ENCODE measurements at places on chromosomes 13 and 19. TPM values are rescaled to one million over a fixed set of nuclear protein-coding genes. Genes with fewer than 3 reads are reported as not detected.
A peak's percentile ranks its signal among the peaks of the same experiment; 100 is the strongest.

- no peak for DNase-seq
These were observed 188.8 kb downstream of the POSTN start for GRCh38 chr13:37409756-37410155.

KISS1R gene
- 0.77 TPM for total RNA-seq

RNF113B gene
- total RNA-seq: not detected

GRCh38 chr13:51870616-51871015 lies 8.8 kb downstream of the CCDC70 start:
- DNase-seq: no peak

DNA sequence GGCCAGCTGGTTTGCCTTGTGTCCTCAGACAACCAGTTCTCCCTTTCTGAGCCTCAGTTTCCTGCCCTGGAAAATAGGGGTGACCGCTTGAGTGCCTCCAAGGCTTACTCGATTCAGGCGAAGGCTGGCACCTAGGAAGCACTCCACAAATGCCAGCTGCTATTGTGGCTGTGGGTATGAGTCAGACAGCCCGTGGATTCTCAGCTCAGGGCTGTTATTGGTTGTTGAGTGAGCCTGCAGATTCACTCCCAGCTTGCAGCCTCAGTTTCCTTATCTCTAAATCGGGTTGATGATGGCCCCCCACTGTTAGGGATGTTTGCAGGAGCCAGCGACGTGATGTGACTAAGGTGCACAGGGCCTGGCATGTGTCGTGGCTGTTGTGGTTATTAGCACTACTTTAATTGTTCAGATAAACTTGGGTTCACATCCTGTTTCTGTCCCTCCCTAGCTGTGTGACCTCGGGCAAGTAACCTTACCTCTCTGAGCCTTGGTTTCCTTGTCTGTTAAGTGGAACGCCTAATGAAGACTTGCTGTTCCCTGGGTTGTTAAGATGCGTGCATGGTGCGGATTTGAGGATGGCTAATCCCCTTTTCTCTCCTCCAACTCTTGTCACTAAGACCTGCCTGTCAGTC lies 2.4 kb downstream of the MARK4 start:
- DNase-seq: no peak

DNA sequence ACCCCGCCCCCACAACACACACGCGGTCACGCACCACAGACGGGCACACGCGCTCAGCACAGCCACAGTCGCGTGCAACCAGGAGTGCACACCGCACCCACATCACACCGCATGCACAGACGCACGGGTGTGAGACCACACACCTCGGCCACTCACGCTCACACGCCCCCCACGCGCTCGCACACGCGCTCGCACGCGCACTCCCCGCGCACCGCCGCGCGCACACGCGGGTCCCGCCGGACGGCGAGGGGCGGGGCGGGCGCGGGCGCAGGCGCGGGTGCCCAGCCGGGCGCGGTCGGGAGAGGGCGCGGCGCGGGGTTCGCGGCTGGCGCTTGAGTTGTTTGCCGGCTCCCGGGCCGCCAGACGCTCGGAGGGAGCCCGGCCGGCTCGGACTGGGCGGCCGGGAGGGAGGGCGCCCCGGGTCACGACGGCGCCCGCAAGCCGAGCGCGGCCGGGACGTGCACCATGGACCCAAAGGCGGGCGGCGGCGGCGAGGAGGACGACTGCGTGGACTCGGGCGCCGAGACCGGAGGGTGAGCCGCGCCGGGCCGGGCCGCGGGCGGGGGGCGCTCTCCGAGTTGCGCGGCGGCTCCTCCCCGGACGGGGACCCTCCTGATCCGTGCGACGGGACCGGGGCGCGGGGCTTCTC lies at the start of gene FAM124A:
Gene FAM124A, plus strand, starts transcription at position 362 of the 649 bp plus-strand sequence. Its CDS starts 104 bp downstream, at position 466.
- peak; percentile 91 for DNase-seq

- DNase-seq: no peak
These were observed 1024.0 kb upstream of the PCDH9 start for GRCh38 chr13:68254151-68254550.

DNA sequence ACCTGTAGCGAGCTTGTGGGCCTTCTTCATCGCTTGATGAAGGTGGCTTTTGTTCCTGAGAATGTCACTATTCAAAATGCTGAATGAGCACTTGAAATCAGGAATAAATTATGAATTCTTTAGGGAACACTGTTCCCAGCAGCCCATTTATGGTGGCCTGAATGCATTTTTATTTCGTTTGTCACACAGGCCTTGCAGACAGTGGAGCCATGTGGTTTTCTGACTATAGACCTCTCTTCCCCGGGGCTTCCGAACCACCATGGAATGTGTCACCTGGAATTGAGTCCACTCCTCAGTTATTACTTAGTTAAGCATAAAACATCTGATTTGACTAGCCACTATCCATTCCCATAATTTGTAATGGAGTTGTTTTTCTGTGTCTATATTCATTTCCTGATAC lies 396.9 kb downstream of the IRS2 start:
- no peak for DNase-seq

DNA sequence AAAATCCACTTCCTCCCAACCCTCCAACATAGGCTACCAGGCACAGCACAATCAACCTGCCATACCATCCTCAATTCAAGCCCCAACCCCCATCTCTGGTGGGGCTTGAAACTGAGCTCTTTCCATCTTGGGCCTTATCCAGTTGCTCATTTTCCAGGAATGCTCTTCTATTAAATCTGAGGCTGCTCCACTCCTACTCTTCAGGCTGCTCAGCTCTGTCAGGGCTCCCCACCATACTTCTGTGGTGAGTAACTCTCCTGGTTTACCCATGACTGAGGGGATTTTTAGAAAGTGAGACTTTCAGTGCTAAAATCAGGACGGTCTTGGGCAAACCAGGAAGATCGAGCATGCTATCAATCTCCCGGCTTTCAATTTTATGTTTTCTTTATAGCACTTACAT lies 512.8 kb downstream of the LMO7 start:
- DNase-seq: no peak

LRP3 gene
- 7.5 TPM for total RNA-seq

DACH1 gene
- 18.6 TPM for total RNA-seq

GRCh38 chr19:39444598-39445195 lies 685 bp upstream of the SUPT5H start:
- no peak for DNase-seq

- DNase-seq: no peak
These were observed 7.2 kb downstream of the ABCA7 start for GRCh38 chr19:1046836-1047695.

CYP4F12 gene
- total RNA-seq: not detected

DNA sequence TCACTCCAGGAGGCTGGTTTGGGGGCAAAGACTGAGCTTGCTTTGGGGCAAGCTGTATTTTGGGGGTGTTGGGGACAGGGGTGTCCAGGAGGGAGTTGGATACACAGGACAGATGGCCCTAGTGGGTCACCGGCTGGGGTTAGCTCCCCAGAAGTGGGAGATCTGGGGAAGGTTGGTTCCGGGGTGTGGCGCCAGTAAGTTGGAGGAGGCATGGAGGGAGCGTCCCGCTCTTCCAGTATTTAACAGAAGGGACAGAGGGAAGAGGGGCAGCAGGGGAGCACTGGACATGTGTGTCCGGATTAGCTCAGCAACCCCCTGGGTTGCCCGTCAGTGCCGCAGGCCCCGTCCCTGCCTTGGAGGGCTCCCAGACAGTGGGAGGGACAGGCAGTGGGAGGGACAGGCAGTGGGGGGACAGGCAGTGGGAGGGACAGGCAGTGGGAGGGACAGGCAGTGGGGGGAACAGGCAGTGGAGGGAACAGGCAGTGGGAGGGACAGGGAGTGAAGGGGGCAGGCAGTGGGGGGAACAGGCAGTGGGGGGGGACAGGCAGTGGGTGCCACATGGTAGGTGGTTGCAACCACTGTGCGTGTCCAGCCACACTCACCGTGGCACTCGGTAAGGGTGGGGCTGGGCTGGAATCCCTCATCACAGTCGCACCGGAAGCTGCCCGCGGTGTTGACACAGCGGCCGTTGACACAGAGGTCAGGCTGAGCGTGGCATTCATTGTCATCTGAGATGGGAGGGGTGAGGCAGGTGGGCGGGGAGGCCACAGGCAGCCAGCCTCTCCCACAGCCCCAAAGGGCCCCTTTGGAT lies 33.2 kb downstream of the CCL25 start:
- DNase-seq: peak; percentile 44

TEX30 gene
- 38.9 TPM for total RNA-seq

DNA sequence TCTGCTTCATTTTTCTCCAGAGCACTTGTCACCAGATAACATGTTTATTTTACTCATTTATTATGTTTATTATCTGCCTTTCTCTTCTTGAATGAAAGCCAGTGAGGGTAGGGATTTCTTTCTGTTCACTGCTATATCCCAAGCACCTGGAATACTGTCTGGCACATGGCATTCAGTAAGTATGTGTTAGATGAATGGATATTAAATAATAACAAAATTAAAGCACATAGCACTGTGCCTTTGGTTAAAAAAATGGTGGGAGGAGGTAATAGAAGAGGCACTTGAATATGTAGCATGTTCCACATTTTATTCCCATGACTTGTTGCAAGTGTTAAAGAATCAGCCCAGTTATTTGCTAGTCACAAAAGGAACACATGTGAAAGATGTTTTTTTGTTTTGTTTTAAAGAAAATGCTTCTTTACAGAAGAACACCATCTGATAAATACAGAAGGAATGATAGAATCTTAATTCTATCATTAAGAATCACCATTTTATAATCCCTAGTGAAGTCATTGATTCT lies 151.0 kb downstream of the DLEU7 start:
- DNase-seq: no peak

DNA sequence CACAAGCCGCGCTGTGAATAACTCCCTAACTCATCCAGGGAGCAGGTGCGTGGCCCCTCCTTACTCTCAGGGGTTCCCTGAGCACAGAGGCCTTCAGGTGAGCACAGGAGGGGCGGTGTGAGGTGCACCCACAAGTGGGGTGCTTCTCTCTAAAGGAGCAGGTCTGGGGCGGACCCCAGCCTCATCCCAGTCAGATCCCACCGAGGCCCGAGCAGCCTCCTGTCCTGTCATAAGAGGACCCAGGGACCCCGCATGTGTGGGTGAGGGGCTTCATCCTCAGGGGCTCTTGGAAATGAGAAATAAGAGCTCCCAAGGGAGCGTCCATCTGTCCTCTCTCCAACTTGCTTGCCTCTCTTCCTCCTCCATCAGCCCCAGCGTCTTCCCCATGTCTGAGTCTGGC lies 3.0 kb upstream of the LILRA5 start:
- DNase-seq: no peak

DNA sequence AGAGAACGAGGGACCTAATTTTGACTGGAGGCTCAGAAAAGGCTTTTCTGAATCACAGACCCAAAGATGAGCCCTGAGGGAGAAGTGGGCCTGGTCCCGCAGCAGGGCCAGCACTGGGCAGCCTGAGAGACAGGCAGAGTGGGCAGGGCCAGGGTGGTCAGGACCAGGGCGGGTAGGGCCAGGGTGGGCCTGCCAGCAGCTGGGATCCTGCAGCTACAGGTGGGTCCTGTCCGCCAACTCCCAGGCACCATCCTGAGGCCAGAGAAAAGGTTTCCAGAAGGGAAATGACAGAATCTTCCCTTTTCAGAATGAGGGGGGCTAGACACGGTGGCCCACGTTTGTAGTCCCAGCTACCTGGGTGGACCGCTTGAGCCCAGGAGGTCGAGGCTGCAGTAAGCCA lies 23.7 kb downstream of the LATS2 start:
- no peak for DNase-seq

- no peak for DNase-seq
These were observed 622.6 kb upstream of the PCDH20 start for GRCh38 chr13:62038214-62038613.

DOCK9 gene
- total RNA-seq: 16.6 TPM

ZNF723 gene
- total RNA-seq: not detected

- DNase-seq: no peak
These were observed 15.4 kb downstream of the ZNF570 start for GRCh38 chr19:37484406-37485168.

DNA sequence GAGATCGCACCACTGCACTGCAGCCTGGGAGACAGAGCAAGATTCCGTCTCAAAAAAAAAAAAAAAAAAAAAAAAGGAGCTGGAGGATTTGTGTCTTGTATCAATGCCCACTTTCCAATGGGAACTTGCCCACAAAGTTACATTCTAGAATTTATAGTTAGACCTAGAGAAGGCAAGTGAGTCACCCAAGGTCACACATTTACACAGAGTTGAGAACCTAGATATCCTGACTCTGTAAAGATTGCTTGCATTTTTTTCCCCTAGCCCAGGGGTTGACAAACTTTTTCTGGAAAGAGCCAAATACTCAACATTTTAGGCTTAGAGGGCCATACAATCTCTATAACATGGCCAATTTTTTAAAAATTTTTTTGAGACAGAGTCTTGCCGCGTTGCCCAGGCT lies 7.7 kb upstream of the BRD4 start:
- DNase-seq: no peak

STXBP2 gene
- 21.9 TPM for total RNA-seq

THSD1 gene
- total RNA-seq: 0.74 TPM

GRCh38 chr13:106534639-106535551 lies 567 bp downstream of the EFNB2 start:
- peak; percentile 43 for DNase-seq

SMIM17 gene
- total RNA-seq: 2.1 TPM

DNA sequence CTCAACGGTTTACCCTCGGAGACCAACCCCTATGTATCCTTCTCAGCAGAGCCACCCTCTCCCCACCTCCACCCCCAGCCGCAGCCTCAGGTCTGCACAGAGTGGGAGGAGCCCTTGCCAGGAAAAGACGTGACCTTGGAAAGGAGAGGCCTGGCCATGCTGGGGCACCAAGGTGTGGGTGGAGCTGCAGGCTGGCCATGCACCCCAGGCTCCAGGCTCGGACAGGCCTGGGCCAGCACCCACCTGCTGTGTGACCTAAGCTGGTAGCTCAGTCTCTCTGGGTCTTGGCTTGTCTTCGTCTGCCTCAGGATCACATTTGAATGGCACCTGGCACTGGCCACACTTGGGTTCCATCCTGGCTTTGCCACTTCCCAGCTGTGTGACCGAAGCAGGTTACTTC lies 29.5 kb downstream of the CCDC8 start:
- no peak for DNase-seq

DNA sequence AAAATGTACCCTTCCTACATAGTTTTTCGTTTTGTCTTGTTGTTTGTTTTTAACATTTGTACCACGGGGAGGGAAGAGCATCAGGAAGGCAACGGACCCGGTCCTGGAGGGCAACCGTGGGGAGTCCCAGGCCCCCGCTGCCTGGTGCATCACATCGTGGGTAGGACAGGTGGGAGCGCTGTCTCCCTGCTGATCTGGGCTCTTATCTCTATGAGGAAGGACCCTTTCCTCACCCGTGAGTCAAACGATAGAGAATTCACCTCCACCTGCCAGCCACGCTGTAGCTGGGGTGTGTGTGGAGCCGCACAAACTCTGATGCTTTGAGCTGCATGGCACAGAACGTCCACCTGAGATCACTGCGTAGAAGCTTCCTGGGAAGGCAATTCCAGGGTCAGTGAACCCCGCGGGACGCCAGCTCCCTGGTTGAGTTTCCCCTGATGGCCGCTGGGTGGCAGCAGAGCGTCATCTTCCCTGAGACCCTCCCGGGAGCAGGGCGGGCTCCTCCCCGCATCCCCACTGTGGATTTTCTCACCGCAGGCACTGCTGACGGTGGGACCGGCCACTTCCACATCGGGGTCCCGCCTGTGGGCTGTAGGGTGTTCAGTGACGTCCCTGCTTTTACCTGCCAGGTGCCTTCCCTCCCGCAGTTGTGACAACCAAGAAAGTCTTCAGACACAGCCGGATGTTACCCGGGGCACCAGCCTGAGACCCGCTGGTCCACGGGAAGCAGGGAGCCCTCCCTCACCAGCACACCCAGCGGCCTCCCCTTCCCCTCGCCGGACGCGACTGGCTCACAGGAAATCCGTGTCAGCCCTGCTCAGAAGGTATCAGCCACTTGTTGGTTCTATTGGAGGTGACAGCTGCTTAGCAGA lies 54.7 kb downstream of the ZNF787 start:
- peak; percentile 77 for DNase-seq

MEF2B gene
- not detected for total RNA-seq

PGLYRP2 gene
- not detected for total RNA-seq

- DNase-seq: no peak
These were observed 139.0 kb downstream of the FLT1 start for GRCh38 chr13:28355822-28356371.

FBN3 gene
- total RNA-seq: 33.0 TPM
